Stimulated activated CD4-positive, alpha-beta T cell treated with anti-CD3 and anti-CD28 coated beads, Interleukin-15, amount 100 ng/mL, for 1 hour (primary cell): ENCODE measurements at places on chromosomes 1 and 21.

- no peak for DNase-seq
These were observed 10.6 kb downstream of the APCS start for GRCh38 chr1:159598196-159598595.

- no peak for DNase-seq
These were observed 90.5 kb downstream of the LIPI start for GRCh38 chr21:14120091-14120734.

DNA sequence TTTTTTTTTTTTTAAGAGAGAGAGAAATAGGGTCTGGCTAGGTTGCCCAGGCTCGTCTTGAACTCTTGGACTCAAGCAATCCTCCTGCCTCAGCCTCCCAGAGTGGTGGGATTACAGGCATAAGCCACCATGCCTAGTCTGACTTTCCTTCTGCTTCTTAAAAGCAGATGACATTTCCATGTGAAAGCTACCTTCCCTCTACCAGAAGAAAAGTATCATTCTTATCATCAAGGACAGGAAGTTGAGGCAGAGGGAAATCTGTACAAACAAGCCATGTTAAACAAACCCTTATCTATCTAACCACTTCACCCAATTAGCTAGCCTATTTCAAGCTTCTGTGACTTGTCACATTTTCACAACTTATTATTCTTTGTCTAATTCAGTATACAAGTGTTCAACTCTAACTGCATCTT, 54.8 kb downstream of the SAMSN1 start:
- no peak for DNase-seq

- DNase-seq: no peak
These were observed 43.5 kb downstream of the WDR4 start for GRCh38 chr21:42835611-42836401.
